Hindlimb muscle (tissue), 1 donor: ENCODE measurements at places on chromosomes 7 and 10. TPM values are rescaled to one million over a fixed set of nuclear protein-coding genes. Genes with fewer than 3 reads are reported as not detected.

GRCh38 chr7:105708763-105709080 is 127.4 kb upstream of the EFCAB10 start:
- no peak for DNase-seq

- no peak for DNase-seq
Observed at GRCh38 chr10:119235356-119235755, 28.0 kb downstream of the GRK5 start.

DNA sequence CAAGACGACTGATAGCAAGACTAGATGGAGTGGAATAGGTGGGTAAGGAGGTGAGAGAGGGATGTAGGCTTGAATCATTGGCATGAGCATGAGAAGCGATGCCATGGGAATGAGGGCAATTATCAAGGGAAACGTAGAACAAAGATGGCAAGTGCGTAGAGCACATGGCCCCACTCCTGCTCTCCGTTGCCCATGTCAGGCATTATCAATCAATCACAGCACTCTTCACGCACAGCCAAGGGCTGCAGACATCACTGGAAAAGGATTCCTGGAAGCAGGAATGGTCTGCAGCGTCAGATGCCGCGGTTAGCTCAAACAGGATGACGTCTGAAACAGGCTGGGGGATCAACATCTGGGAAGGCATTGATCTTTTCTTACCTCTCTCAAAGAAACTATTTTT is 25.6 kb upstream of the GALNTL5 start:
- DNase-seq, result no peak

The MRLN gene
- polyA plus RNA-seq, result 172 TPM

DNA sequence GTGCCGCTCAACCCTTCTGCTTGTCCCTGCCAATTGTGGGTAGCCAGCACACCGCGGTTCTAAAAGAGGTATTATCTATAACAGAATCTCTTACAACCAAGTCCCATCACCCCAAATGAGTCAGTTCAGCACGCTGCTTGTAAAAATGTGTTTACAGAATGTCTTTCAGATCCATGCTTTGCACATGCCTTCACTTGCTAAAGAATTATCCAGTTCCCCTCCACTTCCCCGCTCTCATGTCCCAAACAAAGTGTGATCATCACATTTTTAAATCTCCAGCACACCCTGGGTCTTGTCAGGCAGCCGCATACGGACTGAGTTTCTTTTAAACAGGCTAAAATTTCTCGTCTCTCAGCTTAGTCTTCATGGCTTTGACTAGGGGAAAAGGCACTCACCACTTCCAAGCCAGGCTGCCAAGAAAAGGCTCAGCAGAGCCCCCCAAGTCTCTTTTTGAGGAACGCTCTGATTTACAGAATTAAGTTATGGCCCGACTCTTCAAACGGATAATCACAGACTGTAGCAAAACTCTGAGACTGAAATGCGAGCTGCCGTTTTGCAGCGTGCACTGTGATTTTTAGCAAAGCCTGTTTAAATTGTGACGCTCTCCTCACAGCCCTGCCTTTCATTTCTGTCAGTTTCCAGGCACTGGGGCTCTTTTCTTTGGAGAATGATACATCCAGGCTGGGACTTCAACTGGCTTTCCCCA is 29.8 kb upstream of the FGFR2 start:
- DNase-seq, result no peak

The MMD2 gene
- polyA plus RNA-seq, result not detected

The GIMAP6 gene
- 15.3 TPM for polyA plus RNA-seq

DNA sequence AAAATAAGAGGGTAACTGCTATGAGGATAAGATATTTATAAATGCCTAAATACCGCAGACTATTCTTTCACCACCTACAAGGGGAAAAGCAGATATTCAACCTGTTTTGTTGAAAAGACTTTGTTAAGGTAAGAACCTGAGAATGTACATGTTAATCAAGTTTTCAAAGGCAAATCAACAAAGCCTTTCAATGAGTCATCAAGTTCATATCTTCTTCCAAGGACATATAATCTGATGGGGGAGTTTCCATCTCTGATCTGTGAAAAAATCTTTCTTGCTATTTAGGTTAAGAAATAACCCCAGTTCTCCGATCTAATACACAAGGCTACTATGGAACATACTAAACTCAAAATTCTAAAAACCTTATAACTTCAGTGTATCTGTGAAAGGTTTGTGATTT is 40.0 kb upstream of the ANLN start:
- no peak for DNase-seq

The A1CF gene
- not detected for polyA plus RNA-seq

- no peak for DNase-seq
Observed at GRCh38 chr10:36675458-36675880, 449.9 kb upstream of the ANKRD30A start.

DNA sequence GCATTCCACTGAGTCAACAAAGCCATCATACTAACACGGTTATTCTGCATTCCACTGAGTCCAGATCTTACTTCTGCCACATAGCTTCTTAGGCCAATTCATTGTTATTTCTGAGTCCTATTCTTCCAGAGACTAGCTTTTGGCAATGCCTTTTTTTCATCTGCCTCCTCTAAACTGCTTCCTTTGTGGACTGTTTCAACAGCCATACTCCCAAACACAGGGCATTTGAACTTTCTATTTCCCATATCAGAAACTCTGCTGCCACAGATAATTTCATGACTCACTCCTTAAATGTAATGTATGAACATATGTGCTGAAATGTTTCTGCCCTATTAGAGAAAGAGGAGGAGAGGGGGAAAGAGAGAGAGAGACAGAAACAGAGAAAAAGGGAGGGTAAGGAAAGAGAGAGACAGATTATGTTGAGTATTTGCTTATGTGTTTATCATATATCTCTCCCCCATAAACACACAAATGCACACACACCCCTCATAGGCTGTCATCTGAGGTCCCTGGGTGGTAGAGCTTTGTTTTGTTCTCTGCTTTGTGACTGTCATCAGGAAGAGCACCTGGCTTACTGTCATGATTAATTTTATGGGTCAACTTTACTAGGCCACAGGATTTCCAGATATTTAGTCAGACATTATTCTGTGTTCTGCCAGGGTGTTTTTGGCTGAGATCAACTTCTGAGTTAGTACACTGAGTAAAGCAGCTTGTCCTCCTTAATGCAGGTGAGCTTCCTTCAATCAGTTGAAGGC is 308.0 kb upstream of the KCND2 start:
- DNase-seq, result no peak

DNA sequence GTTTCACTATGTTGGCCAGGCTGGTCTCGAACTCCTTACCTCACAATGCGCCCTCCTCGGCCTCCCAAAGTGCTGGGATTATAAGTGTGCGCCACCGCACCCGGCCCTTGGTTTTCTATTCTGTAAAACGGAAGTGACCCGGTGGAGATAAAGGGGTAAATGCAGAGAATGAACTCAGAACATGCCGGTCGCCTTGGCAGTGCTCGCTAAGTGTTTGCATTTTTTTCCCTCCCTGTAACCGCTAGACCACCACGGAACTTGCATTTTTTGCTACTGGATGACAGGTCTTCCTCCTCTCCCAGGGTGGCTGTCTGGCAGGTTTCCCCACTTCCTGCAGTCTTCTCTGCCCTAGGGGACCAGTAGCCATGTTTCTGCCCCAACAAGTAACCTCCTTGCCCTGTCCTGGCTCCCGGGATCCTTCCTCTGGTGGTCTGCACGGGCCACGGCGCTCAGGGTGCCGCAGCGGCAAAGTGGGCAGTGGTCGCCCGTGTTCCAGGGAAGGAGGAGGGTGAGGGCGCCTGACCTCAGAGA is 18.8 kb upstream of the GNA12 start:
- DNase-seq, result no peak

The CRTAC1 gene
- polyA plus RNA-seq, result 0.35 TPM

DNA sequence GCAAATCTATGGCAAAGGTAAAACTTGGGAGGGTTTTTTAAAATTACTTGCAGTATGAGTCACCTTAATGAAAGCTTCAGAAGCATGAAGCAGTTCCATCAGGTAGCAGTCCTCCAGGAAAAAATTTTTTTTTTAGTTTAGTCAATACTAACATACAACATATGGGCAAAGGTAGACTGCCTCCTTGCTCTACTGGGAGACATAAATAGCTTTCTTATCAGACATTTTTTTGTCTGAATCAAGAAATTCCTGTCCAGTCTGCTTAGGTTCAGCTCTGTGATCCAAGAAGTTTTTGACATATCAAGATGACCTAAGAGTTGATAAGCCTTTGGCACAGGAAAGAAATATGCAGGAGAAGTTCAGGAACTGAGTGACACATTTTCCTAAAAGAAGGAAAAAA is 171.5 kb upstream of the TCF7L2 start:
- DNase-seq, result no peak

DNA sequence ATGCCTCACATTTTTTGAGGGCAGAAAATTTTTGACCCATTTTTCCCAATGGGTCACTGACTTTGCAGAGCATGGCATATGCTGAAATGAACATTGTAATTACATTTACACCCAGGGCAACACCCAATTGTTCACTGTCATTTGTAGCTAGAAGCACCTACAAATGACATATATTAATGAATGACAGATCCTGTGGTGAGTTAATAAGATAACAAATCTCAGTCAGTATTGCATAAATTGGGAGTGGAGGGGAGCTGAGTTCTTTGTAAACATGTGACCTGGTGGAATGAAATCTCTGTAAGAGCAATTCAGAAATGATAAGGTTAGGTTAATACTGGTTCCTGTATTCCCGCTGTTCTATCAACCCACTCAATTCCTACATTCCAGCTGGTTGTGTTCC is 255.1 kb upstream of the LRRN3 start:
- no peak for DNase-seq

DNA sequence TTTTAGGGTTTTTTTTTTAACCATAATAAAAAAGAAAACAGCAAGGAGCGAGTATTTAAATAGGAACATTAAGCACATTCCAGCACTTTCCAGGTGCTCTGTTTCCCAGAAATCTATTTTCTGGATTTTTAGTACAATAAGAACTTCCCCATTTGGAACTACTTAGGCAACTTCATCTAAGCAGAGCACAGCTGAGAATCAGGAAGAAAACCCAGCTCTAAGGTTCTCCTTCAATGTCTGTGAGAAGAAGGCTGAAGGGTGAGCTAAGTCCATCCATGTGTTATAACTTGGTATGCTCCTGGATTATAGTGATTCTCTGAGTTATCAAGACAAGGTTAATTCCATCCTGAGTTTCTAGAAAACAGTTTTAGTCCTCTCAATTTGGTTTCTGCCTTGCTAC is 181.9 kb downstream of the CYP26A1 start:
- no peak for DNase-seq

The TLX1 gene
- not detected for polyA plus RNA-seq
